NCI-H2081 (cell line): ENCODE measurements at places on chromosomes 5 and 9.

DNA sequence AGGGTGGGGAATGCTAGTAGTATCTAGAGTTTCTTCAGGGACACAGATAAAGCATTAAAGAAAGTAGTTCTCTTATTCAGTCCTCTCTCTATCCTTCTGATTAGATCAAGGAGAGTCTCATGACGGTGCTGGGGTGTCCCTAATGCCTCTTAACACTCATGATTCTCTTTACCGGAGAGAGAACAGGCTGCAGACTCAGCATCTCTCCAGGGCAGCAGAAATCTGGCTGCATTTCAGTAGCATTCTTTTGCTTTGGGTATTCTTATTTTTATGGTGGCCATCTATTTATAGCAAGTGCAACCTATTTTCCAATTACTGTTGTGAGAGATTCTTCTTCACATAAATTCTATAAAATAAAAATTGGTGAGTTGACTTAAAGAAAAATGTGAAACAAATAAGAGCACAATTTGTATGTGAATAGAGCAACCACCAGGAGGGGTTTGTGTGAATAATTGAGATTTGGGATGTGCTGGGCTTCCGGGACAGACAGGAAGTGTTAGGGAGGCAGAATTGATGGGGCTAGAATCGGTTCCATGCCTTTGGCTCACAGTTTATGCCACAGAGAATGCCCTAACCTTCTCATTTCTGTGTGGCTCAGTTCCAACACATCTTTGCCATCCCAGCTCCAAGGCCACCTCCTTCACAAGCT, 23.8 kb upstream of the BOD1 start:
- DNase-seq = no peak

- no peak for DNase-seq
These were observed 107.9 kb downstream of the INVS start for GRCh38 chr9:100206899-100207298.

DNA sequence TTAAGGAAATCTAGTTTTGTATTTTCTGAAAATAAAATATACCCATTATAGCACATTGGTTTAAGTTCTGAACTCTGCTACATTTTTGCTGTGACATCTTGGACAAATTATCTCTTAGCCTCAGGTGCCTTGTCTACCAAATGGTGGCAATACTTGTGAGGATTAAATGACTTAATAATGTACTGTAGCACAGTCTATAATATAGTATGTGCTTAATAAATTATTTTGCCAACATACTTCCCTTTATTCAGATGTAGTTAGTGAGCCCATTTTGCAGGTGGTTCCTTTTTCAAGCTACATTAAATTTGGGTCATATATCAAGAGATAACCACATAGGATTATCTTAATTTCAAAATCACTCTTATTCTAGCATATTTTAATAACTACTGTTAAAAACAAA, 3.2 kb downstream of the ETF1 start:
- no peak for DNase-seq

DNA sequence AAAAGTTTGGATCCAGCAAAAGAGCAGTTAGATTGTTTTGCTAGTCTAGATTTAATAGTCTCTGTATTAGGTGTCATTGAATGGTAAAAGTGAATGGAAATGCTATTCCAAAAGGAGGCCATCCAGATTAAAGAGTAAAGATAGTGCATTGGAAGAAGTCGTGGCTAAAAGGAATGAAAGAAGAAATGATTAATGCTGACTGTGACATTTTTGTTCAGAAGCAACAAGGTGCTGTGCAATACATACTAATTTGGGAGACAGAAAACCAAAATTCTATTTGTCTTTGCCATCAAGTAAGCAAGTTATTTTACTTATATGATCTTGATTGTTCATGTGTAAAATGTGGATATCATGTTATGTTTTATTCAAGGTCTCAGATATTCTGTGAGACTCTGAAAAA, 85.1 kb downstream of the GPBP1 start:
- DNase-seq = no peak

DNA sequence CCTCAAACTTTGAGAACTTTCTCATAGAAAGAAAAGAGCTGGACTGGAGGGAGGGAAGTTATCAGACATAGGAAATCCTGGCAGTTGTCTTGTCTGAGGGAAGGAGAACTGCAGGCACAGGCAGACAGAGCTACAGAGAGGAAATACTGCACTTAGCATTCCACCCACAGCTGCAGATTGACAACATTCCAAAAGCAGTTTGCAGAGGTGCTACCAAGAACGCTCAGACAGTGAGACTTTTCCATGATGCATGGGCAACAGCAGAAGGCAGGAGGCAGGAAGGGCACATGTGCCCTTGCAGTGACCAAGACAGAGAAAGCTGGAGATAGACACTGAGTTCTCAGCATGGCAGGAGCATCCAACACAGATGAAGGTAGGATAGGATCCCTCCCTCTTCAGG, 327.5 kb upstream of the ZNF462 start:
- DNase-seq = no peak

DNA sequence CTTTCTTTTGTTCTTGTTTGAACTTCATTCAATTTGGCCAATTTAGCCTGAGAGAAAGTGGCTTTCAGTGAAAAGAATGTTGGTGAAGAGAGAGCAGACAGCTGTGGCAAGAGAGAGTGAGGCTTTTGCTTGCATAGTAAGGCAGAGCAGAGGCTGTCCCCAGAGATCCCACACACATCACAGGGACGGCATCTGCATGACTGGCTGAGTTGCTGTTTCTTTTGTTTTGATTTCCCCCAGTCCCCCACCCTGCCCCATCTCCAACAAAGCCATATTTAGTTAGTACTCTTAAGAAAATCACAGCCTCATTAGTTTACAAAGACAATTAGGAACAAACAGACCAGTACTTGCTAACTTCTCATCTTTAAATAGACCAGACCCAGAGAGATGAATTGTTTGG, 363.9 kb upstream of the SEMA6A start:
- DNase-seq = no peak

GRCh38 chr5:144831650-144832049, 661.0 kb downstream of the KCTD16 start:
- DNase-seq = no peak

GRCh38 chr5:172703952-172704351, 62.9 kb downstream of the NEURL1B start:
- no peak for DNase-seq
